ENCODE measurements at places on chromosomes 2 and 18. TPM values are rescaled to one million over a fixed set of nuclear protein-coding genes. Genes with fewer than 3 reads are reported as not detected.
A peak's percentile ranks its signal among the peaks of the same experiment; 100 is the strongest.

- no peak overlapping the region for H3K27ac ChIP-seq
- DNase-seq: no peak
- no peaks in the 10 kb centered on the region for H3K36me3 ChIP-seq
- H3K4me3 ChIP-seq: no peak overlapping the region
- peaks cover 4% of the 10 kb centered on the region for H3K27me3 ChIP-seq
Observed at GRCh38 chr2:9018534-9018933, 15.1 kb upstream of the MBOAT2 start.

The METTL21A gene
- 12.4 TPM for total RNA-seq

- no peaks in the 10 kb centered on the region for H3K27me3 ChIP-seq
- H3K4me1 ChIP-seq: peaks cover 3% of the 10 kb centered on the region
- peak overlapping the region; percentile 58 for H3K27ac ChIP-seq
- H3K36me3 ChIP-seq: peaks cover 6% of the 10 kb centered on the region
- H3K4me3 ChIP-seq: no peak overlapping the region
Observed at GRCh38 chr2:98570356-98570755, 38.0 kb downstream of the COA5 start.

The STARD6 gene
- 0.23 TPM for total RNA-seq

DNA sequence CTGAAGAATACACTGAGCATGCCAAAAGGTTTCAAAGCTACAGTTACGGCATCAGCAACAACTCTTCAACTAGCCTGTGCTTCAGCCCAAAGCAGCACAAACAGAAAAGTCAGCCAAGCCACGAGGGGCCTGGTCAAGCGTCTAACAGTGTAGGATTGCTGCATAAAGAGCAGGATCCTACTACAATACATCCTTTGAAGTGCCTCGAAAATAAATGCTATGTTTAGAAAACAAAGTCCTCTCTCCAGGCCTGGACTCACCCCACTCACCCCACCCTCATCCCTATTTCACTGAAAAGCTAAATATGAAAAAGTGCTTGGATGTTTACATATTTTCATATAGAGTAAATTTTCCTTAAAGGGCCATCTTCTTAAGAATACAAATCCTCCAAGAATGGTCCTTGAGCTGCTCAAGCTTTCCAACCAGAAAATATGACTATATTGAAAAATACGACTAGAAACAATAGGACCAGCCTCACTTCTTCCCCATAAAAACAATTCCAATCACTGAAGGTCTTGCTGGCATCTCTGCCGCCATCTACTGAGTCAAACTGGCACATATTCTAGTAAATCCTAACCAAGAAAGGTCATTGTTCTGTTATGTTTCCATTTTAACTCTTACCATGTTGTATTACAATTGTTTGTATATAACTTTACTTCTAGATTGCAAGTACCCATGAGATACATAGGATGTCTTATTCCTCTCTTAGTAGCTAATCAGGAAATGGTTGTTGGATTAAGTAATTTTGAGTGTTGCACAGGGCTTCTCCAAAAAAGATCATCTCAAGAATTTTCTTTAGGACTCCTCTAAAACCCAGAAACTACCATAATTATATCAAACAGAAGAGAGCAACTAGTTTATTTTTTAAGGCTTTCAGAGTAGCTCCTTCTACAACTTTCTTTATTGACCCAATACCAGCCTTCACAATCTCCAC lies 63.6 kb downstream of the CLHC1 start:
- no peaks in the 10 kb centered on the region for H3K4me1 ChIP-seq
- DNase-seq: peak; percentile 11
- no peak overlapping the region for H3K27ac ChIP-seq
- no peaks in the 10 kb centered on the region for H3K36me3 ChIP-seq

The BMP10 gene
- total RNA-seq: not detected

GRCh38 chr2:69977186-69977585 lies 15.8 kb upstream of the ASPRV1 start:
- H3K36me3 ChIP-seq: no peaks in the 10 kb centered on the region
- H3K27ac ChIP-seq: no peak overlapping the region
- no peak for DNase-seq

The BOLL gene
- 0.10 TPM for total RNA-seq

The SH3BP4 gene
- 1.6 TPM for total RNA-seq

GRCh38 chr2:170828533-170828916 lies 11.8 kb downstream of the GAD1 start:
- peaks cover 51% of the 10 kb centered on the region for H3K27me3 ChIP-seq
- H3K36me3 ChIP-seq: peaks cover 2% of the 10 kb centered on the region
- DNase-seq: no peak
- H3K4me3 ChIP-seq: no peak overlapping the region
- no peak overlapping the region for H3K27ac ChIP-seq

DNA sequence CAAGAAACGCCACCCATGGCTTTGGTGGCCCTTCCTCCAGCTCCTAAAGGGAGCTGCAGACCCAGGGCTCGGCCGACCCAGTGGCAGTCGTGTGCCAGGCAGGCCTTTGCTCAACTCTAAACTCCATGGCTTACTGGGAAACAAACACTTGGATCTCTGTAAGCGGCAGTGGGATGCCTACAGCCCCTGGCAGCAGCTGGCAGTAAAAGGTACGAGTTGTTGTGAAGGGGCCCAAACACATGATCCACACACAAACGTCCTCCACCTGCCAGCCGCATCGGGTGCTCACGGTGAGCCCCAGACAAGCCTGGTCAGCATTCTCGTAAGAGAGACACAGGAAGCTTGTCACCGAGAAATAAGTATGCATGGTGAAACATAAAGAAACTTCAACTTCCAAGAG lies 214.9 kb downstream of the MGAT5 start:
- H3K27me3 ChIP-seq: no peaks in the 10 kb centered on the region
- DNase-seq: no peak
- H3K27ac ChIP-seq: no peak overlapping the region
- H3K4me3 ChIP-seq: no peak overlapping the region
- H3K36me3 ChIP-seq: peaks cover 1% of the 10 kb centered on the region
- H3K4me1 ChIP-seq: peaks cover 17% of the 10 kb centered on the region

The GAL3ST2 gene
- 0.53 TPM for total RNA-seq

The FTCDNL1 gene
- total RNA-seq: 1.3 TPM

DNA sequence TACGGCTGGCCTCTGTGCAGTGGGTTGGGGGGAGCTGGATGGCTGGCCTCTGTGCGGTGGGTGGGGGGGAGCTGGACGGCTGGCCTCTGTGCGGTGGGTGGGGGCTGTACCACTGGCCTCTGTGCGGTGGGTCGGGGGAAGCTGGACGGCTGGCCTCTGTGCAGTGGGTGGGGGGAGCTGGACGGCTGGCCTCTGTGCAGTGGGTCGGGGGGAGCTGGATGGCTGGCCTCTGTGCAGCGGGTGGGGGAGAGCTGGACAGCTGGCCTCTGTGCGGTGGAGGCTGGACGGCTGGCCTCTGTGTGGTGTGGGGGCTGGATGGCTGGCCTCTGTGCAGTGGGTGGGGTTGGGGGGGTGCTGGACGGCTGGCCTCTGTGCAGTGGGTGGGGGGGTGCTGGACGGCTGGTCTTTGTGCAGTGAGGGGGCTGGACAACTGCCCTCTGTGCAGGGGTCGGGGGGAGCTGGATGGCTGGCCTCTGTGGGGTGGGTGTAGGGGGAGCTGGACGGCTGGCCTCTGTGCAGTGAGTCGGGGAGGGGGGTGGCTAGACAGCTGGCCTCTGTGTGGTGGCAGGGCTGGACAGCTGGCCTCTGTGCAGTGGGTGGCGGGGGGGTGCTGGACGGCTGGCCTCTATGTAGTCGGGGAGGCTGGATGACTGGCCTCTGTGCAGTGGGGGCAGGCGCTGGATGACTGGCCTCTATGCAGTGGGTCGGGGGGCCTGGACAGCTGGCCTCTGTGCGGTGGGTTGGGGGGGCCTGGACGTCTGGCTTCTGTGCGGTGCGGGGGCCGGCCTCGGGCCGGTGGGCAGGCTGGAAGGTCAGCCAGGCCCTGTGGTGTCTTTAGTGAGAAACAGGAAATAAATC lies 31.9 kb downstream of the NFATC1 start:
- H3K4me3 ChIP-seq: no peak overlapping the region
- H3K27me3 ChIP-seq: no peaks in the 10 kb centered on the region
- peaks cover 14% of the 10 kb centered on the region for H3K36me3 ChIP-seq
- H3K4me1 ChIP-seq: peaks cover 25% of the 10 kb centered on the region
- DNase-seq: no peak

GRCh38 chr2:143300536-143300935 lies 171.3 kb downstream of the ARHGAP15 start:
- H3K4me3 ChIP-seq: no peak overlapping the region
- no peak for DNase-seq
- no peaks in the 10 kb centered on the region for H3K27me3 ChIP-seq
- no peak overlapping the region for H3K27ac ChIP-seq
- H3K36me3 ChIP-seq: peaks cover 5% of the 10 kb centered on the region
- H3K4me1 ChIP-seq: peaks cover 6% of the 10 kb centered on the region

The DLGAP1 gene
- total RNA-seq: 0.17 TPM

GRCh38 chr2:45000341-45000901 lies 8.8 kb downstream of the SIX2 start:
- no peak overlapping the region for H3K27ac ChIP-seq
- peaks cover 26% of the 10 kb centered on the region for H3K4me1 ChIP-seq
- H3K36me3 ChIP-seq: no peaks in the 10 kb centered on the region
- H3K4me3 ChIP-seq: peak overlapping the region; percentile 69
- DNase-seq: no peak
- H3K27me3 ChIP-seq: peaks cover 94% of the 10 kb centered on the region

DNA sequence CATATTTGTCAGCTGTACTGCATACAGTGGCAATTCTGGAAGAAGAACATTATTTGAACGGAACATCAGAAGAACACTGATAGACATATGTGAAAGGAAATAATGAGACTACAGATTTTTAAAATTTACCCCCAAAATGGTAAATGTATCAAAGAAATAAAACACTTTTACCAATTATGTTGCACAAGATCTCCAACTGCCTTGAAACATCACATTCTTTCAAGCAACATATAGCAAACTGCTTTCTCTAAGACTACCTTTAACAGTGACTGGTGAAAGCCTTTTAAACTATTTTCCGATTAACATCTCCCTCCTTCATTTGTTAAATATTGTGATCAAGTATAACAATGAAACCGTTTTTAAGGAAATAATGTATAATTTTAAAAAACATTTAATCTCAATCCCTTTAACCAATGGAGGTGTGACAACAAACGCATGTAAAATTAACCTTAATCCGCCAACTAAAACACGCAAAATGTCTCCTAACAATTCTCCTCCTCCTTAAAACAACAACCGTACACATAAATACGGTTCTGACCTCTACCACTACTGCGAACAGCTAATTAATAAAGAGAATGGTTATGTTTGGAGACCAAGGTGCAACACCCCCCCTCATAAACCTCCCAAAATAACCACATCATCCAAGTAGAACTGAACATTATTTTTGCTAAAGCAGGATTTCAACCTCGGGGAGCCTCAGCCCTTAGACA lies 2.4 kb downstream of the FBXO11 start:
- peaks cover 8% of the 10 kb centered on the region for H3K36me3 ChIP-seq
- peak overlapping the region; percentile 89 for H3K27ac ChIP-seq
- H3K4me3 ChIP-seq: peak overlapping the region; percentile 99
- peaks cover 60% of the 10 kb centered on the region for H3K4me1 ChIP-seq

The POMC gene
- total RNA-seq: 12.5 TPM

DNA sequence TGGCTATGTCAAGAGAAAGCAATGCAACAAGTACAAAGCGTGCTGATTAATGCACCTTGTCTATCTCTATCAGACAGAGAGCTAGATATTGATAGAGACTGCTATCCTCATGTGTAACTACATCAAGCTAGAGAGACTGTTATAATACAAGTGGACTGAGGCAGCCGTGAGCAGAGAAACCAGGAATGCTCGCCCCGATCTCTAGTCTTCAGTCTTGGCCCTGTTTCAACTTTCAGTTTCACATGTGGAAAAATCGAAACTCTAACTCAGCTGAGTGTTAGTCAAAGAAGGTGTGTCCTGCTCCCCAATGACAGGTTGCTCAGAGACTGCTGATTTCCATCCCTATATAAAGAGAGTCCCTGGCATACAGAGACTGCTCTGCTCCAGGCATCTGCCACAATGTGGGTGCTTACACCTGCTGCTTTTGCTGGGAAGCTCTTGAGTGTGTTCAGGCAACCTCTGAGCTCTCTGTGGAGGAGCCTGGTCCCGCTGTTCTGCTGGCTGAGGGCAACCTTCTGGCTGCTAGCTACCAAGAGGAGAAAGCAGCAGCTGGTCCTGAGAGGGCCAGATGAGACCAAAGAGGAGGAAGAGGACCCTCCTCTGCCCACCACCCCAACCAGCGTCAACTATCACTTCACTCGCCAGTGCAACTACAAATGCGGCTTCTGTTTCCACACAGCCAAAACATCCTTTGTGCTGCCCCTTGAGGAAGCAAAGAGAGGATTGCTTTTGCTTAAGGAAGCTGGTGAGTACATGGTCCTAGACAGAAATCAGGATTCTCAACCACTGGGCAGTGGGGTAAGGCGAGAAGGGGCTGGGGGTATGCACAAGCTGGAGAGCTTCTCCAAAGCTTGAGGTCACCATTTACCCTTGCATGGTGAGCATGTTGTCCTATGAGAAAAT lies at the start of gene RSAD2:
RSAD2 (plus strand) TSS at position 376 of the 903 bp plus-strand sequence; CDS start at position 400, 24 bp downstream.
- H3K27ac ChIP-seq: peak within 1 kb of the TSS; percentile 59

The CNDP2 gene
- 212 TPM for total RNA-seq

- no peak overlapping the region for H3K4me3 ChIP-seq
- DNase-seq: no peak
- no peaks in the 10 kb centered on the region for H3K4me1 ChIP-seq
Observed at GRCh38 chr2:171629113-171629512, 58.2 kb upstream of the DYNC1I2 start.

The GALR1 gene
- total RNA-seq: not detected

DNA sequence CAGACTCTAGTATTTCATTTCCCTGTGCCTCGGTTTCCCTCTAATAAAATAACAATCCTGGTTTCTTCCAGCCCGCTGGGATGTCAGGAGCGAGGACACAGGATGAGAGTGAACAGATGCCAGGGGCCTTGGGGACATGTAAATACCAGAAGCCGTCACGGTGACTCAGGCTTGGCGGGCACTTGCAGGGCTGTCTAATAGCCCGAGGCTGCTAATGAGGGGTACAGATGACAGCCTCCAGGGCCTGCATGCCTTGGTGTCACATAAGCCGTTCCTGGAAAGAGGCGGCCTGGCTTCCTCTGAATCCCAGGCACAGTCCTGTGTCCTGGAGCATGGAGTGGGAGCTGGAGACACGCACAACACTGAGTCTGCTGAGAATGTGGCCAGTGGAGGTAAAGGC lies 28.2 kb downstream of the HS1BP3 start:
- DNase-seq: no peak
- H3K4me1 ChIP-seq: no peaks in the 10 kb centered on the region
- H3K27ac ChIP-seq: no peak overlapping the region
- H3K27me3 ChIP-seq: no peaks in the 10 kb centered on the region
- H3K4me3 ChIP-seq: no peak overlapping the region

The HK2 gene
- total RNA-seq: 31.2 TPM

DNA sequence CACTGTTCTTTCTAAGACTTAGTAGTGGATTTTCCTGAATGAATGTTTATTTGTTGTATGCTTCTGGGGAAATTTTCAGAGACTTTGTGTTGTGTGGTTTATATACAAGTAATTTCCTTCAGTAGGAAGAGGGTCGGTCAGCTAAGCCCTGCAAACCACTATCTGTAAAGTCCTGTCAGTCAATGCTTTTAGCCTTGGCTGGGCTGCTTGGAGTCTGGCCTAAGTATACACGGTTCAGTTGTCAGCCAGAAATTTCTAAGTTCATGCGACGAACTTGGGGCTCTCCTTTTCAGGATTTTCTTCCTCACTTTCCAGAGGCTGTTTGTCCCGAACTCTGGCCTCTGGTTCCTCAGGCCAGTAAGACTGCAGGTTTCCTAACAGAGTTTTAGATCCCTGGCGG lies 21.3 kb downstream of the C2orf49 start:
- peaks cover 14% of the 10 kb centered on the region for H3K4me1 ChIP-seq
- H3K27me3 ChIP-seq: no peaks in the 10 kb centered on the region
- H3K36me3 ChIP-seq: peaks cover 16% of the 10 kb centered on the region
- H3K27ac ChIP-seq: no peak overlapping the region

Data from activated T-cell treated with anti-CD3 and anti-CD28 coated beads, Interleukin-2, amount 50 U/mL, for 72 hours (primary cell).